ENCODE measurements at places on chromosomes 11 and 22.

GRCh38 chr11:122202161-122202950 is 86.3 kb upstream of the BLID start:
- DNase-seq = no peak

GRCh38 chr11:4064278-4064955 is 30.2 kb upstream of the RRM1 start:
- no peak for DNase-seq

DNA sequence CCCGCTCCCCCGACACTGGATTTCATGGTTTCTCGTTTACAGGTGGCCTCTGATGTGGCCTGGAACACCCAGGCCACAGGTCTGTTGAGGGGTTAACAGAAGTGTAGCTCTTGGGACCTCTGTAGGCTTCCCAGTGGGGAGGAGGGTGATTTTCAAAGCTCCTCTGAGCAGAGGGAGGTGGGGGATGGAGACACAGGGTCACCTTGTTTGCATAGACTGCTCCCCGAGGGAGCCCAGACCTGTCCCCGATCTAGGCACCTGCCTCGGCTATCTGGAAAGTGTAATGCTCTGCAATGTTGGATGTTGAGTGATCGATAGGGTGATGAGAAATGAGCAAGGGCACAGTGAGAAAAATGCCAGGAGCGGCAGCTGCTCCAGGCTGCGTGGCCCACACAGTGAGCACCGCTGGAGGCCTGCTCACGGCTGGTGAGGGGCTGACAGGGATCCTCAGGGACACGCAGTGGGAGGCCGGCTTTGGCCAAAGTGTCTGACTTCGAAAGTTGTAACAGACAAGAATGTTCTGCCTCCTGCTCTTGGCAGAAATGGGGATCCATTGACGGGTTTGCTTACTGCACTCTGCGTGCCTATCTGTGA is 594.1 kb downstream of the BRD1 start:
- DNase-seq = no peak

GRCh38 chr22:24417200-24417599 is 10.2 kb upstream of the ADORA2A start:
- no peak for DNase-seq

DNA sequence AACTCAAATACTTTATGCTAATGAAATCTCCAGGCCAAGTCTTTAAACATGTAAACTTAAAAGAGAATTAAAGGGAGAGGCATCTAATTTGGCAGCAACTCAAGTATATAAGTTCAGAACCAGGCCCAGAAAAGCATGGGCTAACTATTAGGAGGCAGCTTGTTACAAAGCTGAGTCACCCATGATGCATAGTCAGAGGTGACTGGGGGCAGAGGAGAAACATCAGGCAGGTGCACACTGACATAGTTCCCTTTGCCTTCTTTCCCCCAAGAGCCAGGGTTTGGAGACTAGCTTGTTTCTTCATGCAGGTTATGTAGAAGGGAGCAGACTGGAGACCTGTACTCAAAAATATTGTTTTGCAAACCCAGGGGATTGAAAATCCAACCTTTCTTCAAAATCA is 619.0 kb downstream of the SOX6 start:
- DNase-seq = no peak

GRCh38 chr11:117444711-117445658 is 117.3 kb downstream of the CEP164 start:
- no peak for DNase-seq

DNA sequence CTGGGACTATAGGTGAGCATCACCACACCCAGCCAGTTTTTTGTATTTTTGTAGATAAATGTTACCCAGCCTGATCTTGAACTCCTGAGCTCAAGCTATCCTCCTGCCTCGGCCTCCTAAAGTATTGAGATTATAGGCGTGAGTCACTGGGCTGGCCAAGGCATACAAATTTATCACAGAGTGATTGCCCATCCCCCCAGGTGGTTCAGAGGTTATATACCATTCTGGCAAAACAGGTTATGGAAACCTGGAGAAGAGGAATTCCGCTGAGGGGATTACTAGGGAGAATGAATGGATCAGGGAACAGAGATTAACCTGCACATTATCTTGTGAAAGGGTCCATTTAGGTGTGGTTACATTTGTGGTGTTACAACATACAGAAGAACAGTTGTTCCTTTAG is 8.1 kb downstream of the ATG13 start:
- DNase-seq = no peak

DNA sequence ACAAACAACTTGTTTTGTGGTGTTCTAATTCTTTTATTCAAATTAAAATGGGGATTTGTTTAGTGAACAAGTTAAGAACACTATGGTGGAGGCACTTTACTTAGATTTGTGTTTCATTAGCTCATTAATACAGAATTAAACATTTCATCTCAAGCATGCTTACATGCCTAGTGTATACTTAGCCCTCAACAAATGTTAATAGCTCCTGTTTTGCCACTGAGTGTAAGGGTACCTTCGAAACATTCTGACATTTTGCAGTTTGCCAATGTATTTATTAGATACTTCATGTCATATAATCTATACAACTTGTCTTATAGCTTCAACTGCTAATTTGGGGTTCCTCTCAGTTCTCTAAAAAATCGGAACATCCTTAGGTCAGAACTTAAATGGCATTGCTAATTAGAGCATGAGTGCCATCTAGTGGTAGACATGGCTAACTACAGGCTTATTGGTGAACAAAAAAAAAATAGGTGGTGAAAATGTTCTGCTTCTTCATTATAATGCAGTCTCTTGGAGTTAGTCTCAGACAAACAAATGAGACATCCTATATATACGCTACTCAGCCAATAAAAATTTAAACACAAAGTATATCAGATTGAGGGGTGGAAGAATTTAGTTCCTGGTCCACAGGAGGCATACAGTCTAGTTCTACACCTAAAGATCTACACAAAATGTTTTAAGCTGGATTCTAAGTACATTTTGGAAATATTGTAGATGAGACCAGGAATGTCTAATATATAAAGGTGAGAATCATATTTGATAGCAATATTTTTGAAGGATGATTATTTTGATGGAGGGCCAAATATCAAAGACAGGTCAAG is 4.9 kb upstream of the CNTN5 start:
- no peak for DNase-seq

DNA sequence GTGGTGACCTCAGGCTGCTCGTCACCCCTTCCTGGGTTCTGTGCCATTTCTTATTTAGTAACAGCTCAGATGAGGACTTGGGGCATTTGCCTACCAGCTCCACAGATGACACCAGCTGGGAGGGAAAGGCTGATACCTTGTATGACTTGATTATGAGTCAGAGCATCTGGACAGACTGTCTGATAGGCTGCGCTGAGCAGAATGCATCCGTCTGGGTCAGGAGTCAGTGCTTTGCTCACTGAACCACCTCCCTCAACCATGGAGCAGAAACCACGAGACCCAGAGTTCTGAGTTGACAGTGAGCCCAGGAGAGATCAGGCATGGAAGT is 6.8 kb downstream of the ST14 start:
- no peak for DNase-seq

- DNase-seq = no peak
Observed at GRCh38 chr22:50089682-50090411, at the start of gene MOV10L1. MOV10L1 (plus strand) TSS chr22:50090006; CDS start chr22:50090089, 83 bp downstream.

DNA sequence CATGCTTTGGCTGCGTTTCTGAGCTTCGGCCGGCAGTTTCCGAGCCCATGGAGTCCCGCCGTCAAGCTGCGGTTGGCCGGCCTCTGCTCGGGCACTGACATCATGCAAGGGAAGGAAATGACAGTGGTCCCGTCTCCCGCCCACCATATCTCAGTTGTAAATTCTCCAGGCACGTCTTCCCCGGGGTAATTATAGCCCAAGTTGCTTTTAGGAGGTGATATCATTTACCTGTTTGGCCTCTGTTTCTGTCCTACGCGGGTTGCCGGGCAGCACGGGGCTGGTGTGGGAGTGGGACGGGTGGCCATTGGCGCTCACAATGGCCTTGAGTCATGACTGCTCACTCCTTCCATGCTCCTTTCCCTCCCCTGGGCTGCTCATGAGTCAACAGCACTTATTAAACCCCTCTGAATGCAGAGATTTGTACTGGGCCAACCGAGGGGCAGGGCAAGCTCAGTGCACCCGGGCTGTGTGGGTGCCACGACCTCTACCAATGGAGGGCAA is 4.2 kb upstream of the ANO1 start:
- no peak for DNase-seq

GRCh38 chr11:35390737-35391682 is 28.3 kb downstream of the SLC1A2 start:
- peak; percentile 12 for DNase-seq

DNA sequence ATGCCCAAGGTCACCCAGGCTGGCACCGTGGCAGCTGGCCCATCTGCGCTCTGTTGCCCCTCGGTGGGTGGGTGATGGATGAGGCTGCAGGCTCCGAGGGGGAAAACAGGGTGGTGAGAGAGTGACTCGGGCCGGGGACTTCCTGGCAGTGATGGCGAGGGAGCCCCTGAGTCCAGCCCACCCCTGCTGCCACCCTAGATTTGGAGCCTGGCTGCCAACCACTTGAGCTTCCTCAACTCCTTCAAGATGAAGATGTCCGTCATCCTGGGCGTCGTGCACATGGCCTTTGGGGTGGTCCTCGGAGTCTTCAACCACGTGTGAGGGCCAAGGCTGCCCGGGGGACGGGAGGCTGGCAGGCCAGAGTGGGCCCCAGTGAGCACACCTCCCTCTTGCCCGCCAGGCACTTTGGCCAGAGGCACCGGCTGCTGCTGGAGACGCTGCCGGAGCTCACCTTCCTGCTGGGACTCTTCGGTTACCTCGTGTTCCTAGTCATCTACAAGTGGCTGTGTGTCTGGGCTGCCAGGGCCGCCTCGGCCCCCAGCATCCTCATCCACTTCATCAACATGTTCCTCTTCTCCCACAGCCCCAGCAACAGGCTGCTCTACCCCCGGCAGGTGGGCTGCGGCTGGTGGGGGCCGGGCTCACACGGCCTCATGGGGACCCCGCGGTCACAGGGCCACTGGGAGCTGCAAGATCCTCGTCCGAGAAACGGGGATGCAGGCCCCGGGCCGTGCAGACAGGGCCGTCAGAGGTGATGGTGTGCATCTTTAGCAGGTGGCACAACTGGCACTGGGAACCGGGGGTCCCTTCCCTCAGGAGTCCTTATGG is 10.1 kb downstream of the TCIRG1 start:
- DNase-seq = no peak

DNA sequence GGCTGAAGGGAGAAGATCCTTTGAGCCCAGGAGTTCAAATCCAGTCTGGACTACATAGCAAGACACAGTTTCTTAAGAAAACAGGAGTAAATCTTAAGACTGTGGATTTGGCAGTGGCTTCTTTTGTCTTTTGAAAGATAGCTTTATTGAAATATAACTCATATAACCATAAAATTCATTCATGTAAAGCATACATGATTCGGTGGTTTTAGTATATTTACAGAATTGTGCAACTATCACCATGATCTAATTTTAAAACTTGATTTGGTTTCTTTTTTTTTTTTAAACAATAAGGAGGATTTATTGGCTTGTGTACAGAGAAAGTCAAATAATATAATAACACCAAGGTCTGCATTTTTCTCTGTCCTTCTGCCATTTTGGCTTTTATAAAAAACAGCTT is 23.1 kb upstream of the PSMA1 start:
- DNase-seq = no peak

DNA sequence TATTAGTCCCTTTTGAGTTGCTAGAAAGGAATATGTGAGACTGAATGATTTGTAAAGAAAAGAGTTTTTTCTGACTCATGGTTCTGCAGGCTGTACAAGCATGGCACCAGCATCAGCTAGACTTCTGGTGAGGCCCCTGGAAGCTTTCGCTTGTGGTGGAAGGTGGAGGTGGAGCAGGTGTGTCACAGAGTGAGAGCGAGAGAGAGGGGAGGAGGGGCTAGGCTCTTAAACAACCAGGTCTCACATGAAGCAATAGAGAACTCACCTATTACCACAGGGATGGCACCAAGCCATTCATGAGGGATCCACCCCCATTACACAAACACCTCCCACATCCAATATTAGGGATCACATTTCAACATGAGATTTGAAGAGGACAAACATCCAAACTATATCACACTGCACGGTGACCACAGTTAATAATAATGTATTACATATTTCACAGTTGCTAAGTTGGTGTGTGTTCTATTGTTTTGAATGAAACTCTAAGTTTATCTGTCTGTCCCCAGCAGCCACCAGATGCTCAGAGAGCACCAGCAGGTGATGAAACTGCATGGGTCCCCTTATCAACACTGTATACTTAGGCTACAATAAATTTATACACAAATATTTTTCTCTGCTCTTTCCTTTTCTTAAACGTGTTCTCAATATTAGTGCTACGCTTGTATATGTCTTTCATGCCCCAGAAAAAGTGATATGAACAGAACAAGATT is 14.1 kb downstream of the ZFP91 start:
- peak; percentile 56 for DNase-seq
